Hematopoietic multipotent progenitor cell treated with erythropoietin and hydrocortisone succinate and interleukin-3 and kit ligand, for 15 days (in vitro differentiated cells): ENCODE measurements at places on chromosomes 5 and 9.

DNA sequence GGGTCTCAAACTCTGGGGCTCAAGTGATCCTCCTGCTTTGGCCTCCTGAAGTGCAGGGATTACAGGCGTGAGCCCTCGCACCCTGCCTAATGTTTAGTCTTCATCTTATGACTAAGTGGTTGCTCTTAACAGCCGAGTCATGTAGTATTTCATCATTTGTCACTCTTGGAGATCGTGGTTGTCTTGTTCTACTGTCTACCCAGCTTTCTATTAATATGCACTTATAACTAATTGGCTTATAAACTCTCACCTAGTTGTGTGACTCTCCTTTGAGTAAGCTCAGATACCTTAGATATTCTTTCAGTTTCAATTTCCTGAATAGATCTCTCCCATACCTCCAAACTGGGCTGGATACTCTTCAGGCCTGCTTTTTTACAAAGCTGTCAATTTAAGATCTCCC is 19.9 kb downstream of the SLC44A1 start:
- no peak for DNase-seq

DNA sequence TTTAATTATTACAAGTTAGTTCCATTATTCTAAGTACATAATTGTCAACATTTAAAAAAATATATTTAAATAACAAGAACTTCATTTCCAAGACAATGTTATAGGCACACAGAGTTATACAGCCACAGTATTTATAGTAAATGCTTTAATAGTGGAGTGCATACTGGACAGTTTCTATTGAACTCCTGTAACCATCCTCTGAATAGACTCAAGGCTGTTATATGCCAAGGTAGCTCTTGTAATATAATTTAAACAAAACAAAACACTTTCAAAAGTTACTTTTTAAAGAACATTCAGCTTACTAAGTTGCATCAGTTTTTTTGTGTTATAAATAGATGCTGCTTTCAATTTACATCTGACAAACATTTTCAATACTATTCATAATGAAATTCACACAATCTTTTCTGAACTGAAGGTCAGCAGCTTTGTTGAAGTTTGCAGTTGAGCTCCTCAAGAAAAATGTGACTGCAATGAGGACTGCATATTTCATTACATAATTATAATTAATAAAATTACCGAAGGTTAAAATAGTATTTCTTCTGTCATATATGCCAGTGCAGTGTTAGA is 549.9 kb upstream of the CYLC2 start:
- no peak for DNase-seq

- no peak for DNase-seq
Measured at GRCh38 chr5:30069441-30070263, 1123.8 kb upstream of the CDH6 start.

DNA sequence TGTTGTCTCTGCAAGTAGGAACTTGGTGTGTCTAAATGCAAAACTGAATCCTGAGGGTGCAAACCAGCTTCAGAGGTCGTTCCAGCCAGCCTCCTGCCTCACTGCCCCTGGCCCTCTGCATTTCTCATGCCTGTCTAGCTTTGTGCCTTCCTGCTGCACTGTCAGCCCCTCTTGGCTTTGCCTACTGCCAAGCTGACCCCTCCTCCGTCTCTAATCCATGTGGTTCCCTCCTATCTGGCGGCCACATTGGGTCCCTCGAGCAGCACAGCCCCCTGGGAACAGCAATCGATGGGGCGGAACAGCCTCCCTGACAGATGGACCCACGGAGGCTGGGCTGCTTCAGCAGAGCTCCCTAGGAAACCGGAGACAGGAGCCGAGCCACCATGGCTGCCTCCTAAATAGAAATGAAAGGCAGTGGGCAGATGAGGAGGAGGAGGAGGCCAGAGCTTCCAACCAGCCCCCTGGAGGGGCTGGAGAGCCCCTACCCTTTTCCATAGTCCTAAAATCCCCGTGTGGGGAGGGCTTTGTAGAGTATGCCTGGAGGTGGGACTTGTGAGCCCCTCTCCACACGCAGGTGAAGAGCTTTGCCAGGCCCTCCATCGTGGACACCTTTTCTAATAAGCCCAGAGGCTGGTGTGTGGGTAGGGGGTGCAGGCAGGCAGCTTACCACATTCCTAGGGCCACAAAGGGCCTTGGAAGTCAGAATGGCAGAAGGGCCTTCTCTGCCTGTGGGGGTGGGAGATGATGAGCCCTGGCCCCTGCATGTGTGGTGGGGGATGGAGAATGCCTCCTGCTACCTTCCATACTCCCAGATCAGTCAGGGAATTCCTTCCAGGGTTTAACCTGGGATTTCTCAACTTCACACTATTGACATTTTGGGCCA is 9.2 kb upstream of the CXXC5 start:
- no peak for DNase-seq

GRCh38 chr5:148639081-148639480 is 15.2 kb downstream of the HTR4 start:
- DNase-seq: no peak
